ENCODE measurements at places on chromosomes 5 and 9. TPM values are rescaled to one million over a fixed set of nuclear protein-coding genes. Genes with fewer than 3 reads are reported as not detected.
A peak's percentile ranks its signal among the peaks of the same experiment; 100 is the strongest.

- DNase-seq: no peak
Observed at GRCh38 chr9:124506931-124507879, at the start of gene NR5A1. Gene NR5A1 (minus strand): TSS chr9:124507399. CDS start chr9:124503395, 4,004 bp downstream.

GRCh38 chr9:124035001-124035650 lies 23.6 kb downstream of the LHX2 start:
- no peak for DNase-seq

Gene CKS2
- total RNA-seq: 43.4 TPM

Gene GMCL2
- total RNA-seq: not detected

DNA sequence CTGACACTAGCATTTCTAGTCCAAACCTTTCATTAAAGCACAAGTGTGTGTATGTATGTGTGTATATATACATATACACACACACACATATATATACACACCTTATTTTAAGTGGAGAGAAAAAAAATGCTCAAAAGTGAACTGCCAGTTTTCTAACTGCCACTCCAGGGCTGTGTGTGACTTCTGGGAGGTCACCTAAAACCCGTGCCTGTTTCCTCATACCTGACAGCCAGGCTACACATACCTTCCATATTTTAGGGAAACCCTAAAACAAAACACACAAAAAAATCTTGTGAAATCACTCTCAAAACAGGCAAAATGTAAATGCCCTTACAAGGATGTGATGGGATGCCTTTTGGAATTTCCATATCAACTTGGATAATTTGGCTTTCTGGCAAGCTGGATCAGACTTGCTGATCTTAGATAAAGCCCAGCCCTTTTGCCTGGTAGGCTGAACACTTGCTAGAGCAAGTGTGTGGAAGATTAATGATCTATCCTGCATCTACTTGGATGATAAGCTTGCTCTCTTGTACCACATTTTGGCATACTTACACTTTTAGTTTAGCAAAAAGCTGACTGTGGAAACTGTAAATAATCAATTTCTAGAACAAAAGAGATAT lies 127.8 kb downstream of the GNAQ start:
- DNase-seq: no peak

Gene OR1Q1
- total RNA-seq: not detected

DNA sequence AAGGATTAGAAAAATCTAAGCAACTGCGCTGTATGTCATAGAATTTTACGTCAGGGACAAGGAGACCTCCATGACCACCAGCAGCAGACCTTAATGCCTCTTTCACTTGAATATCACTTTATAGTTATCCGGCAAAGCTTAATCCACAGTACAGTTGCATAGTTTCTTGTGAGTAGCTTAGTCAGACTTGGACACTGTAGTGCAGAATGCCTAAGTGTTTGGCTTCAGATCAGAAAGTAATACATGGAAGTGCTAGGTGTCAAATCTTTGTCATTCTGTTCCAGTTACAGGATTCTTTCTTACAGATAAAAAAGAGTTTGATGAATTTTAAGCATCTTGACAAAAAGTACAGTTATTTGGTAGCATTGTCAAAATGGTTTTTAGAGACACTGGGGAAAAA lies 239.9 kb upstream of the PAPPA start:
- no peak for DNase-seq

GRCh38 chr9:124133727-124134126 lies 122.2 kb downstream of the LHX2 start:
- DNase-seq: no peak

GRCh38 chr9:37954581-37954981 lies 50.7 kb upstream of the SLC25A51 start:
- DNase-seq: no peak

Gene CACNA1B
- 18.4 TPM for total RNA-seq

DNA sequence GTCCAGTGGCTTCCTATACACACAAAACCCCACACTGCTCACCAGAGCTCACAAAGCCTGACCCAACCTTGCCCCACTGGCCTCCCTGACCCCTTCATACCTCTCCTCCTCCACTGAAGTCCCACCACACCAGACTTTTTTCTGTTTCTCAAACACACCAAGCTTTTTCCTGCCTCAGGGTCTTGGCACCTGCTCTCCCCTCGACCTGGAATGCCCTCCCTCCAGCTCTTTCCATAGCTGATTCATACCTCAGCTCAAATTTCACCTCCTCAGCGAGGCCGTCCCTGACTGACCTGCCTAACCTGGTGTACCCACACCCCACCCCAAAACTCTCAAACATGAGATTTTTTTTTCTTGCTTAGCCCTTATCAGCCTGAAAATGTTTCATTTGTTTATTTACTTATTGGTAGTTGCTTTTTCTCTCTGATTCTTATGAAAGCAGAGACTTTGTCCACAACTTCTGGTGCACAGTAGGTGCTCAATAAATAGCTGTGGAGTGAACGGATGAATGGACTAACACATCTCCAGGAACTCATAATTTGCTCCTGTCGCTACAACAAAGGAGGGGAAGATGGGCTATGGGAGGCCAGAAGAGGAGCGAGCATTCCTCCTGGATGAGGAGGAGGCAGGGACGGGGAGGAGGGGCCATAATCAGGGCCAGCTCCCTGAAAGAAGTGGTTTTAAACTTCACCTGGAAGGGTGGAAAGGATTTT lies 84.3 kb downstream of the SH3TC2 start:
- no peak for DNase-seq

DNA sequence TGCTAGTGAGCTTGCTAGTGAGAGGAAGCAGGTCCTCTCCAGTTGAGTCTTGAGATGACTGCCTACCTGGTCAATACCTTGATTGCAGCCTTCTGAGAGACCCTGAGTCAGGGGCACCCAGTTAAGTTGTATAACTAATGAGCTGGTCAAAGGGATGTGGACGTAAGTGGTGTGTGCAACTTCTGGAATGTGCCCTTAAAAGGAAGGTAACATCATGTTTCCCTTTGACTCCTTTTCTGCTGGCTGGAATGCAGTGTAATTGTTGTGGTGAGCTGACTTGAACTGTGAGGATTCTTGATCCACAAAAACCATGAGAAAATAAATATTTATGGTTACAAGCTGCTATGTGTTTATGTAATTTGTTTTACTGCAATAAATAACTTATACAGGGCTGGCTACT lies 2.4 kb upstream of the SNX2 start:
- no peak for DNase-seq

GRCh38 chr5:1641041-1641440 lies 117.3 kb upstream of the LPCAT1 start:
- DNase-seq: no peak

Gene LCN12
- total RNA-seq: 4.1 TPM

Gene TGFBI
- 245 TPM for total RNA-seq

GRCh38 chr5:160961761-160962160 lies 109.8 kb upstream of the ATP10B start:
- no peak for DNase-seq

Gene CCNI2
- 1.3 TPM for total RNA-seq

Gene FOXD4L5
- total RNA-seq: 0.40 TPM

DNA sequence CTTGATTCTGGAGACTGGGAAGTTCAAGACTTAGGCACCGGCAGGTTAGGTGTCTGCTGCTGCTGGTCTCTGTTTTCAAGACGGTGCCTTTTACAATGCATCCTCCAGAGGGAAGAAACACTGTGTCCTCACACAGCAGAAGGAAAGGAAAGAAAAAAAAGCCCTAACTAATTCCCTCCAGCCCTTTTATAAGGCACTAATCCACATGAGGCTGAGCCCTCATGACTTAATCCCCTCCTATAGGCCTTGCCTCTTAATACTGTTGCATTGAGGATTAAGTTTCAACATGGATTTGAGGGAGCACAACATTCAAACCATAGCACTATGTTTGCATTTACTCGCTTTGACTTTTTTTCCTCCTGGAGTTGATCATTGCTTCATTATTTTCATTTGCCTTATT lies 585.9 kb downstream of the TLR4 start:
- no peak for DNase-seq

Gene NADK2
- 69.0 TPM for total RNA-seq

DNA sequence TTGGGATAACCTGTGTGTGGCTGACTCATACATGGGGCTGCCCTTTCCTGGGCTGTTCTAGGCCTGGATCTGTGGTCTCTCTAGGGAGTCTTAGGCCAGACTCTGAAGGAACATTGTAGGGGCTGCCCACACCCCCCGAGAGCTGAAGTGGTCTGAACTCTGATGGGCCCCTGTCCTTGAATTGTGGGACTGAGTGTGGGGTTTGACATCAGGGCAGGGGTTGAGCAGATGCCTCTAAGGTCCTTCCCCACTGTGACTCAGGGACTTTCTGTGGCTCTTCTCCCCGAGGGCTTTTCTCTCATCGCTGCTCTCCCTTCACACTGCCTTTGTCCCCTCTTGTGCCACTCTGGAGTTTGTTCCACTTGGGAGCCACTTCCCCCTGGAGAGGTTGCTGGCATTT lies 215.0 kb downstream of the MELK start:
- DNase-seq: no peak

Gene BNC2
- total RNA-seq: 51.2 TPM

GRCh38 chr5:10317825-10318682 lies 10.4 kb upstream of the CMBL start:
- no peak for DNase-seq

GRCh38 chr5:134130239-134130945 lies 15.9 kb downstream of the TCF7 start:
- DNase-seq: no peak

- no peak for DNase-seq
Observed at GRCh38 chr5:13188371-13188770, 756.1 kb downstream of the DNAH5 start.

DNA sequence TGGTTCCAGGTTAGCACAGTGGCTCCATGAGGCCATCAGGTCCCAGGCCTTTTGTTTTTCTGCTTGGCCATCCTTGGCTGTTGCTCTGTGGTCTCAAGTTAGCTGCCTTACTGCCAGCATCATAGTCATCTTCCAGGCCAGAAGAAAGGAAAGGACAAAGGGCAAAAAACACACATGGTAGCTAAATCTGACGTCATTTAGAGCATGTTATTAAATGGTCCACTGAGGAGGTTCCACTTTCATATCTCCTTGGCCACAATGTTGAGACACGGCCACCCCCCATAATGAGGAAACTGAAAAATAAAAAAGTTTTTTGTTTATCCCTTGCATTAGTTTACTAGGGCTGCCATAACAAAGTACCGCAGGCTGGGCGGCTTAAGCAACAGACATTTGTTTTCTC lies 106.4 kb upstream of the NIPBL start:
- DNase-seq: no peak

DNA sequence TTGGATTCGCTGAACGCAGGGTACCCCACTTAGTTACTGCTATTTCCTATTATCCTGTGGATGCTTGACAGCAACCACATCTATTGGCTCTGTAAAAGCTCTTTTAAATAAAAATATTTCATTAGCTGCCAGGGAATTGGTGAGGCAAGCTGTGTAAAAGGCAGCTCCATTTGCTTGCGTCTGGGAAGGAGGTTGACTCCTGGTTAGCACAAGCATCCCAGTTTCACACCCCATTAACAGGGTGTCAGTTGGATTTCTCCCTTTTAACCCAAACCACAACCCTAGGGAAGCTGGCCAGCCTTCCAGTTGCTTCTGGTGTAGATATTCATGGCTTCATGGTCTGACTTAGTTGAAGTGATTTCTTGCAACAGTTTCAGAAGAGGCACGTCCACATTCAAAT lies 151.0 kb downstream of the GPBP1 start:
- DNase-seq: no peak

Gene HEMGN
- 13.4 TPM for total RNA-seq

DNA sequence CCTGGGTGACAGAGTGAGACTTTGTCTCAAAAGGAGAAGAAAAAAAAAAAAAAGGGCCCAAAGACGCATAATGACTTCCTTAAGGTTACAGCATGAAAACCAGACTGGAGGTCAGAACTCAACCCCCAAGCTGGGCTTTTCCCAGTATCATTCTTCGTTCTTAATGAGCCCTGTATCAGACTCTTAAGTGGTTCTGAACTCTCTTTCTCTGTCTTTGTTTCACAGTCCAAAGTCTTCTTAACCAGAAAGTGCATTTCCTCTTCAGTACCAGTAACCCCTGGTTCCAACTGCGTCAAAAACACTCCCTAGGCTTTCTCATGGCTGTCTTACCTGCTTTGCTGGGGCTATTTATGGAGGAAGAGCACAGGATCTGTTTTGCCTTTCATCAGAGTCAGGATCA lies 38.4 kb upstream of the SHB start:
- no peak for DNase-seq

DNA sequence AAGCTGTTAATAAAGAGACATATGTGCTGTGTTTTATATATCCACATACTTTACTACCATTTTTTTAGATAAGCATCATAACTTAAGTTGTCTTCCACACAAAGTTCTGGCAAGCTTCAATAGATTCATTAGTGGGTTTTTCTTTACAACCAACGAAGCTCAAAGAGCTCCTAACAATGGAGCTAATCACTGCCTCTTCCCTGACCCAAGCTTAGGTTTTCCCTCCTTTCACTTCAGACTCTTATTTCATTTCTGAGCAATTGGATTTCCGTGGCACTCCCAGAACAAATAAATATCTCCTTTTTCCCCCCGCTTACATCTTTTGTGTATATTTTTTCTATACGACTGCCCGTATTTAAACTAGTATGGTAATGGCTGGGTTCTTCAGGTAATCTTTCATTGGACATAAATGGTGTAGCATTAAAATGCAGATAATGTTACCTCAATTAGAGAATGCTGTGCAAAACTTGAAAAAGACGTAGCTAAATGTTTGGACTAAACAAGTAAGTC lies 275.5 kb upstream of the TMEM161B start:
- peak; percentile 83 for DNase-seq

DNA sequence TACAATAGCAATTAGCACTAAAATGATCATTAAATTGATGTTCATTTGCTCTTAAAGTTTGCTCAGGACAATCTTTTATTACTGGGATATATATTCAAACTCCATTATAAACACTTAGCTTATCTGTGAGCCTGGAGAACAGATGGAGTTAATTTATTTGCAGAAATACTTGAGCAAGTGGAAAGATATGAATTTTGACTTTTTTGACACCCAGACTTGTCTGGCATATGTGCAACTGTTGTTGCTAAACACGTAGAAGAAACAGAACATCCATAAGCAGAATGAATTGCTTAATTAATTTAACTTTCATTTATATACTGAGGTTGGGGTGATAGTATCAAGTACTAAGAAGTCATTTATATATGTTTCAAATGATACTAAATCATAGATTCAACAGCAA lies 820.7 kb upstream of the TYRP1 start:
- peak; percentile 60 for DNase-seq

DNA sequence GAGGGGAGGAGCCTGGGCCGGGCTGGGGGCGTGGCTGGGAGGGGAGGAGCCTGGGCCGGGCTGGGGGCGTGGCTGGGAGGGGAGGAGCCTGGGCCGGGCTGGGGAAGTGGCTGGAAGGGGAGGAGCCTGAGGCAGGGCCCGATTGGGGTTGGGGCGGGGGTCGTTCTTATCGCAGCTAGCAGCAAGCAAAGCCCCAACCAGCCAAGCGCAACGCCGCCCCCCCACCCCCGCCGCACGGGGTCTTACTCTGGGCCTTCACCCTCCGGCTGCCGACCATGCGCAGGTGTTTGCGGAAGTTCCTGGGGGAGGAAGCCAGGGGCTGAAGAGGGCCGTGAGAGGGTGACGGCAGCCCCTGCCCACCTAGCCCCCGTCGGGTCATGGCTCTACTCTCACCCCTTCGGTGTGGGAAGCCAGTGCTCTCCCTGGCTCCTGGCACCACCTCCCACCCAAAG lies 5.0 kb downstream of the NSMF start:
- no peak for DNase-seq

Gene TNFSF15
- 0.69 TPM for total RNA-seq

- DNase-seq: no peak
Observed at GRCh38 chr5:38793099-38793498, 52.7 kb upstream of the OSMR start.

Gene HINT1
- 229 TPM for total RNA-seq
